ENCODE measurements at places on chromosomes 4 and X.

GRCh38 chr4:6965329-6965728 is 55.7 kb downstream of the TBC1D14 start:
- no peak for DNase-seq

GRCh38 chr4:150710770-150711375 is 128.9 kb downstream of the MAB21L2 start:
- no peak for DNase-seq

GRCh38 chr4:145719752-145720624 is 40.0 kb downstream of the C4orf51 start:
- no peak for DNase-seq

DNA sequence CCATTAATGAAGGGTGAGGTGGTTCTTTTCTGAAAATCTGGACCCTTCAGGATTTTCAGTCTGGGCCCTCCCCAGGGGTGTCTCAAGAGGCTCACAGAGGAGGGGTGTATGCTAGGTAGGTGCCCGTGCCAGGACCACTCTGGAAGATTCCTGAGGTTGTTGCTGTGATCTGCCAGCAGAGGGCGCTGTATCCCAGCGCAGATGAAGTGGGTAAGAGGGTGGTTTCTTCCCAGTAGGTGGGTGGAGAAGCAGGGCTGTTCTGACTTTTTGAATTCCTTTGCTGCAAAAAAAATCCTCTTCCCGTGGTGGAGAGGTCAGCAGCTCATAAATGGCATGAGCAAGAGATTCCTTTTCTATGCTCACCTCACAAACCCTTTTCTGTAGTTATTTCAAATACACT is 51.1 kb downstream of the SCML1 start:
- peak; percentile 4 for DNase-seq

- no peak for DNase-seq
Measured at GRCh38 chr4:109574931-109575804, 15.1 kb downstream of the MCUB start.

- no peak for DNase-seq
Measured at GRCh38 chrX:10064736-10065135, 92.0 kb upstream of the CLCN4 start.

DNA sequence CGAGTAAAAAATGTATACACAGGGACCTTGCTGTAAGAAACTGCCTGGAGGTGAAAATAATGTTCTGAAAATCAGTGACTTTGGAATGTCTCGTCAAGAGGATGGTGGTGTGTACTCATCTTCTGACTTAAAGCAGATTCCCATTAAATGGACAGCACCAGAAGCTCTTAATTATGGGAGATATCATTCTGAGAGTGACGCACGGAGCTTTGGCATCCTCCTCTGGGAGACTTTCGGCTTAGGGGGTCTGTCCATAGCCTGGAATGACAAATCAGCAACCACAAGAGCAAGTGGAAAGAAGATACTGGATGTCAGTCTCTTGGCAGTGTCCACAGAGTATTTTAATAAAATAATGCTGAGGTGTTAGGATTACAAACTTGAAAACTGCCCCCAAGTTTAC is 129.4 kb downstream of the THOC2 start:
- DNase-seq: no peak

- DNase-seq: no peak
Measured at GRCh38 chrX:106932960-106933537, 12.8 kb downstream of the CLDN2 start.

- no peak for DNase-seq
Measured at GRCh38 chr4:152369203-152369901, 166.5 kb downstream of the FBXW7 start.

DNA sequence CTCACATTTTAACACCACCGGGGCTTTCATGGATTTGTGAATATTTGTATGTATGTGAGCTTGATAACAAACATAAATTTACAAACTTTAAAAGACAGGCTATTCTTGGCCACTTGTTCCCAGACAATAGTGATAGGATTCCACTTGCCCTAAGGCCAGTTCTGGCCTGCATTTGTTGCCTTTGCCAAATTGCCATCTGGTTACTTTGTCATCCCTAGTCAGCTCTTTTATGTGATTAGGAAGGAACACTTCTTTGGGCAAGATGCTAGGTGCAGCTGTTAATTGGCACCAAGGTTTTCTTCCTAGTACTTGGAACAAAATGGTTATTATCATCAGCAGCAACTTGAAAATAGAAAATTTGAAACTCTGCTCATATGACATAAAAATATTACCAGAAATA is 63.3 kb downstream of the CCSER1 start:
- no peak for DNase-seq

- DNase-seq: no peak
Measured at GRCh38 chr4:47831026-47831679, 6.7 kb downstream of the CORIN start.

GRCh38 chr4:164134388-164134787 is 619.5 kb upstream of the SMIM31 start:
- no peak for DNase-seq

DNA sequence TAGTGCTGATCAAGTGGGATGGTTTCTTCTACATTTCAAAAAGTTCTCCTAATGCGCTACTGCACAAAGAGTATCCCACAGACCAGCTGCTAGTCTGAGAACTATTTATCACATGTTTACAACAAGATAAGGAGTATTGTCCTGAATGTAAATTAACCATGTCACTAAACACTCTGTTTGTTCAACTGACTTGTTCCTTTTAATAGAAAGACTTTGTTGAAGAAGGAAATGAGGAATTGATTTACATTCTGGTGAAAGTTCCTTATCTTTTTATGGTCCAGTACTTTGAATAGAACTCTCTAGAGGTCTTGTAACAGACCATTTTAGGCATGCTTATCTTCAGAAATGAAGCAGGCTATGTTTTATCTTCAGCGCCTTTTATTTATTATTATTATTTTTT is 67.3 kb upstream of the IL13RA1 start:
- DNase-seq: no peak

- DNase-seq: no peak
Measured at GRCh38 chr4:2073808-2074481, 14.8 kb downstream of the NAT8L start.

- no peak for DNase-seq
Measured at GRCh38 chr4:183097231-183098018, 1.6 kb upstream of the WWC2 start.

DNA sequence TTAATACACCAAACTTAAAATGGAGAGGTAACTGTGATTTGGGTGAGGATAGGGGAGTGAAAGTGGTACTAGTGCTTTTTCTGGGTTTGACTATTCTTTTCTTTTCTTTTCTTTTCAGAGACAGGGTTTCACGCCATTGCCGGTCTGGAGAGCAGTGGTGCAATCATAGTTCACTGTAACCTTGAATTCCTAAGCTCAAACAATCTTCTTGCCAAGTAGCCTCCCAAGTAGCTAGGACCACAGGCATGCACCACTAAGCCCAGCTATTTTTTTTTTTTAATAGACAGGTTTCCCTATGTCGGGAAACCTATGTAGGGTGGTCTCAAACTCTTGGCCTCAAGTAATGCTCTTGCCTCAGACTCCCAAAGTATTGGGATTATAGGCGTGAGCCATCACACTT is 3.0 kb upstream of the ARMCX4 start:
- DNase-seq: no peak

- DNase-seq: no peak
Measured at GRCh38 chr4:83036991-83037665, 2.1 kb downstream of the COPS4 start.

GRCh38 chrX:2401201-2401589 is 99.6 kb downstream of the DHRSX start:
- DNase-seq: no peak

DNA sequence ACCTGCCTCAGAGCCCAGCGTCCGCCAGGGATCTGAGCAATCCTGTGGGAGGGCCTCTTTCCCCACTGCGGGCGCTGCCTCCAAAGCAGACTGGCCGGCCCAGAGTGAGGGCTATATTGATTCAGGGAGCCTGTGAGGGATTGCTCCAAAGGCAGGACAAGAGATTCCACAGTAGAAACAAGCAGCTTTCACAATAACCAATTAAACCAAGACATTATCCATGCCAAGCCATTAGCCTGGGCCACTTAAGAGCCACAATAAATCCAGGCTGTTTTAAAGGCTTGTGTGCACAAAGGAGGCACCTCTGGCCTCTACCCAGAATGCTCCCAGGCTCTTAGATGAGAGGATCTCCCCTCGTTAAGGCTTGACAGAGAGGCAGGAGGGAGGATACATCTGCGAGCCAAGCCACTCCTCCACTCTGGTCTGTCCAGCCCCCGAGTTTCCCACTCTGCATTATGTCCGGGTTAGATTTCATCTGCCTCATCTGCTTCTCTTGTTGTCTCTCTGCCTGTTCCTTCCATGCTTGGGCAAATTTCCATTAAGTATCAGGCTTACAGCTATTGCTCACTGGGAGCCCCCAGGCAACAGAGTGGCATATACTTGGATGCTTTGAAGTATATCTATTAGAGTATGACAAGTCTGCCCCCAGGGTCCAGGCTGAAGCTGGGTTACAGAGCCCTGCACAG is 357.9 kb downstream of the UNC5C start:
- DNase-seq: no peak

- no peak for DNase-seq
Measured at GRCh38 chr4:94491322-94491721, 39.6 kb downstream of the PDLIM5 start.

- DNase-seq: no peak
Measured at GRCh38 chrX:71577682-71578081, 555 bp upstream of the GCNA start.

DNA sequence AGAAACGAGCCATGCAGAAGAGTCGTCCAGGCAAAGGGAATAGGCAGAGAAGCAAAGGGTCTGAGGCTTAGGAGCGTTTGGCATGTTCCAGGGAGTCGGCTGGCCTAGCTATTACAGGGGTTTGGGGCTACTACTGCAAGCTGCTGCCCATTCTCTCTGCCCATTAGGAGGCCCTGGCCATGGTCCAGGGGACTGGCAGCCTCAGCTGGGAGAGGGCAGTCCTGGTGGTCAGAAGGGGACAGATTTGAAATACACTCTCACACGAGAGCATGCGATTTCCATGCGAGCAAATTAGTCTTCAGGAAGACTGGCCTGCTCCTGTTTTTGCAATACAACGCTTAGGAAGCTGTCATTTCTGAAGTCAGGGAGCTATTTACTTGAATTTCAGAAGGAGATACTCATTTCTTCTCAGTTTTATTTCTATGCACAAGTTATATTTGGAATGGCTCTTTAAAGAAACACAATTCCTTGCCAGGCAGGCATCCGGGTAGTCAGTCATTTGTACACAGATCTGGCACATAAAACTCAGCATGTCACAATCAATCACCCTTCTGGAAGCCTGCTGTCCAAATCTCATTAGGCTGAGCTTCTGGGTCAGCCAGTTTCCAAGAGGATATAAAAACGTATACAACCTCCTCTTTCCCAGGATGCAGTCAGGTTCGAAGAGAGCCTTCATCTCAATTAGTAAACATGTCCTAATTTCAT is 27.0 kb downstream of the PROM1 start:
- no peak for DNase-seq

DNA sequence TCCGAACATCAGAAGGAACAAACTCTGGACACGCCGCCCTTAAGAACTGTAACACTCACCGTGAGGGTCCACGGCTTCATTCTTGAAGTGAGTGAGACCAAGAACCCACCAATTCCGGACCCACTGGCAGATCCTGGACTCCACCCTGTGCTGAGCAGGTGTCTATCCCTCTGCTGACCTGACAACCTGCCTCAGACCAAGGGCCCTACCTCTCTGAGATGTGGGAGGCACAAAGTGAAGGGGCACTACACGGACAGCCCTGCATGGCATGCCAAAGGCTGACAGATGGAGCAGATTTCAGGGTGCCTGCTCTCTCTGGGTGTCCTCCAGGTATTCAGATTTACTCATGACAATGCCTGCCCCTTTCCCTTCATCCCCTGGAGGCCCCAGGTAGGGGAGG is 14.0 kb upstream of the HSFX1 start:
- no peak for DNase-seq

DNA sequence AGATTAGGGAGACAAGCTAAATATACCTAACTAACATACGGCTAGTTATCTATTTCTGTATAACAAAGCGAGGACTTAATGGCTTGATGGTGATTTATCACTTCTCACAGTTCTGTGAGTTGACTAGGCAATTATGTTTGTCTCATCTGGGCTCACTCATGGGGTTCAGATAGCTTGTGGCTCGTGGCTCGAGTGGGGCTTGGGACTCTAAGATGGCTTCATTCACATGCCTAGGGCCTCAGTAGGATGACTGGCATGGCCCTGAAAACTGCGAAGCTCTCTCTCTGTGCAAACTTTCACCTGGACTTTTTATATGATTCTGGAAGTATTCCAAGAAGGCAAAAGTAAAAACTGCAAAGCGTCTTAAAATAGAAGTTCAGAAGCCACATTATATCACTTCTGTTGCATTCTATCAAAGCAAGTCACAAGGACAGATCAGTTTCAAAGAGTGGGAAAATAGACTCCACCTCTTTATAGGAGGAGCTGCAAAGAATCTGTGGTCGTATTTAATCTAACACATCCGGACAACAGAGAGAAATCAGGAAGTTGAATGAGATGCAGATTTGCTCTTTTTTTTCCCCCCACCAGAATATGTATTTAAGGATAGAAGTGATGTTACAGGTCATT is 491.2 kb downstream of the INPP4B start:
- no peak for DNase-seq

All from stimulated activated CD8-positive, alpha-beta memory T cell treated with anti-CD3 and anti-CD28 coated beads, Interleukin-4, amount 100 ng/mL, for 4 hours (primary cell).